ENCODE measurements at places on chromosomes 7 and 10. TPM values are rescaled to one million over a fixed set of nuclear protein-coding genes. Genes with fewer than 3 reads are reported as not detected.

Gene NKX2-3
- not detected for total RNA-seq

Gene COBL
- total RNA-seq: 27.9 TPM

Gene ASIC3
- 3.7 TPM for total RNA-seq

Gene RASA4B
- 22.6 TPM for total RNA-seq

Gene GALNT17
- 6.6 TPM for total RNA-seq

Gene SPDYE18
- 1.5 TPM for total RNA-seq

DNA sequence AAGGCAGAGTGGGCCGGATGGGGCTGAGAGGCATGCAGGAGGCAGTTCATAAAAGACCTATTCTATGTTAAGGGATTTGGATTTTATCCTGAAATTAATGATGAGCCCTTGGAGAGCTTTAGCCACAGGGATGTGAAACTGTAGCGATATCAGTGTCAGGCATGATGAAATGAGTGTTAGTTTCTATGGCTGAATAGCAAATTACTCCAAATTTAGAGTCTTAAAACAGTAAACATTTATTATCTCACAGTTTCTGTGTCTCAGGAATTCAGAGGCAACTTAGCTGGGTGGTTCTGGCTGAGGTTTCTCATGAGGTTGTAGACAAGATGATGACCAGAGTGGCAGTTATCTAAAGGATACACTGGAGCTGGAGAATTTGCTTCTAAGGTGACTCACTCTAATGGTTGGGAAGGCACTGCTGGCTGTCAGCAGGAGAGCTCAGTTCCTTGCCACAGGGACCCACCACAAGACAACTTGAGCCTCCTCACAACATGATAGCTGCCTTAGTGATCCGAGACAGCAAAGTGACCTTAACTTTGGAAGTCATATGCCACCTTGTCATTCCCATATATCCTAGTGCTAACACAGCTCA is 36.7 kb upstream of the SFTPD start:
- DNase-seq: no peak
- H3K36me3 ChIP-seq: no peaks in the 10 kb centered on the region
- H3K27ac ChIP-seq: no peak overlapping the region
- H3K27me3 ChIP-seq: peaks cover 13% of the 10 kb centered on the region
- peaks cover 17% of the 10 kb centered on the region for H3K4me1 ChIP-seq

GRCh38 chr7:129187681-129188371 is 607 bp upstream of the SMO start:
- H3K4me1 ChIP-seq: peaks cover 16% of the 10 kb centered on the region
- peak overlapping the region; percentile 68 for H3K4me3 ChIP-seq
- no peak for DNase-seq
- H3K36me3 ChIP-seq: no peaks in the 10 kb centered on the region

GRCh38 chr7:116779931-116780330 is 82.5 kb upstream of the CAPZA2 start:
- peaks cover 9% of the 10 kb centered on the region for H3K36me3 ChIP-seq
- H3K27ac ChIP-seq: no peak overlapping the region
- H3K4me1 ChIP-seq: peaks cover 19% of the 10 kb centered on the region
- no peak for DNase-seq
- no peaks in the 10 kb centered on the region for H3K27me3 ChIP-seq
- H3K4me3 ChIP-seq: no peak overlapping the region

GRCh38 chr7:5397736-5398135 is 25.9 kb downstream of the TNRC18 start:
- H3K27me3 ChIP-seq: no peaks in the 10 kb centered on the region
- H3K27ac ChIP-seq: peak overlapping the region; percentile 90
- peaks cover 34% of the 10 kb centered on the region for H3K4me1 ChIP-seq
- peak overlapping the region; percentile 71 for H3K4me3 ChIP-seq
- no peak for DNase-seq

DNA sequence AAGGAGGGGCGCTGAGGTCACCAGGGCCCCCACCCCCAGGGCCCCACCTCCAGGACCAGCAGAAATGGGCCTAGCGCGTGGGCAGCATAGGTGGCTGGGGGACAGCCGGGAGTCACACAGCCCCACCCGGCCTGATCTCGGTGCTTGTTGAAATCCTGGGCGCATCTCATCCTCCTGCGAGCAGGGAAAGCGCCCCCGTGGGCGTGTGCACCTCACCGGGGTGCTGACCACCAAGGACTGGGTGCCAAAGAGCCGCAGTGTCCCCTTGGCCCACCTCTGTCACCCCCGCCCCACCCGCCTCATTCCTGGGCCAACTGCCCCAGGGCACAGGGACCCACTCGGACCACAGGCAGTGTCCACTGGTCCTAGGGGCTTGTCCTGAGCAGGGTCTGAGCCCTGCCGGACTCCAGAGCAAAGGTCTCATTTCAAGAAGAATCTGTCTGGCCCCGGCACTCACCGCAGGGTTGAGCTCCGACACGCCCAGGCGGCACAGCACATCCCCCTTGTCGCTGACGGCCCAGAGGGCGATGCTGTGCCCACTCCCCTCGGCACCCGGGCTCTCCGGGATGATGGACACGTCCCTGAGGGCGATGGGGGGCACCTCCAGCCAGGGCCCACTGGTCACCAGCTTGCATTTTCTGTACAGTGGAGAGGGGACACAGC is 11.4 kb downstream of the BHLHA15 start:
- H3K27ac ChIP-seq: no peak overlapping the region
- DNase-seq: peak; percentile 38
- H3K36me3 ChIP-seq: peaks cover 72% of the 10 kb centered on the region
- H3K4me1 ChIP-seq: no peaks in the 10 kb centered on the region
- no peak overlapping the region for H3K4me3 ChIP-seq

DNA sequence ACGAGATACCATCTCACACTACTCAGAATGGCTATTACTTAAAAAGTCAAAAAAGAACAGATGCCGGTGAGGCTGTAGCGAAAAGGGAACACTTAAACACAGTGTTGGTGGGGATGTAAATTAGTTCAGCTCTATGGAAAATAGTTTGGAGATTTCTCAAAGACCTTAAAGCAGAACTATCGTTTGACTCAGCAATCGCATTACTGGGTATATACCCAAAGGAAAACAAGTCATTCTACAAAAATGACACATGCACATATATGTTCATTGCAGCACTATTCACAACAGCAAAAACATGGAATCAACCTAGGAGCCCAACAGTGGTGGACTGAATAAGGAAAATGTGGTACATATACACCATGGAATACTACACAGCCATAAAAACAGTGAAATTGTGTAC is 56.9 kb downstream of the SAMD9 start:
- H3K4me3 ChIP-seq: no peak overlapping the region
- no peaks in the 10 kb centered on the region for H3K27me3 ChIP-seq
- H3K27ac ChIP-seq: no peak overlapping the region

DNA sequence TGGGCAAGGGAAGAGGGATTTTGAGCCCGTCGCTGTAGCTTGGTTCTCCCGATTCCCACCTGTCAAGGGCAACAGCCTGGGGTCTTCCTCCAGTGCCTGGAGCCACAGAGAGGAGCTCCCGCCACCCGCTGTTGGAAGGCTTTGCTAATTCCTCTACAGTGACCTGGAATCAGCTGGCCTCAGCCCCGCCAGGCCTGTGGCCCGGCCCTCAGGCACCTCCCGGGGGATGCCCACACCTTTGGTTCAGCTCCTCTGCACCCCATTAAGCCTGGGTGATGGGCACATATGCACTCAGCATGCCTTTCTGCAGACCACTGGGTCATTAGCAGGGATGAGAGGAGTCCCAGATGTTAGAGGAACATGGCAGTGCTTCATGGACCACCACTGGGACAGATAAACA is 121.4 kb upstream of the MKI67 start:
- H3K36me3 ChIP-seq: no peaks in the 10 kb centered on the region
- H3K27ac ChIP-seq: no peak overlapping the region
- H3K4me1 ChIP-seq: no peaks in the 10 kb centered on the region
- H3K4me3 ChIP-seq: no peak overlapping the region
- no peaks in the 10 kb centered on the region for H3K27me3 ChIP-seq
- DNase-seq: no peak

DNA sequence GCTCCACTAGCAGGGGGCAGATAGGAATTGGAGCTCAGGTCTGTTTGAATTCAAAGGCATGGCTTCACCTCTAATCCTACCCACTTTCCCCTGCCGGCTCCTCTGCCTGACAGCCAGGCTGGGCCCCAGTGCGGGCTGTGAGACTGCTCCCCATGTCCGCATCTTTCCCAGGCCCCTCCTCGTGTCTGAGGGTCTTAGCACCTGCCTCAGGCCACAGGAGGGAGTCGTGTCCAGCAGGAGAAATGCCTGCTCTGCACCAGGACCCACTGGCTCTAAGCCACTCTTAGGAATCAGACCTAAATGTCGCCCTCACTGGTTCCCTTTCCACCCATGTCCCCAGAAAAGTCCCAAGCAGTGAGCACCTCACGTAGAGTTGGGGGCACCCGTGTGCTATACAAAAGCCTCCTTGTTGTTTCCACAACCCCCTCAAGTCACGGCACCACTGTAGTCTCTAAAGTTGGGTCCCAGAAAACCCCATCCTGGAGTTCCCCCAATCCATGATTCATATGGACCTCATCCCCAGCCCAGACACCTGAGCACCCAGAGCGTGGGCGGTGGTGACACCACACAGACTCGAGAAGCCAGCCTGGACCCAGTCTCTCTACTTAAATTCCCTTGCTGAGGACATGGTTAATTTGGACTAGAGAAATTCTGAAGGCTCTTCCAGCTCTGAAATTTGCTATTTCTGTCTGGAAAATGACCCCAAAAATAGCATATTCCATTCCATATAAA is 466.4 kb upstream of the ZMIZ1 start:
- DNase-seq: no peak
- H3K4me1 ChIP-seq: no peaks in the 10 kb centered on the region
- H3K4me3 ChIP-seq: no peak overlapping the region

DNA sequence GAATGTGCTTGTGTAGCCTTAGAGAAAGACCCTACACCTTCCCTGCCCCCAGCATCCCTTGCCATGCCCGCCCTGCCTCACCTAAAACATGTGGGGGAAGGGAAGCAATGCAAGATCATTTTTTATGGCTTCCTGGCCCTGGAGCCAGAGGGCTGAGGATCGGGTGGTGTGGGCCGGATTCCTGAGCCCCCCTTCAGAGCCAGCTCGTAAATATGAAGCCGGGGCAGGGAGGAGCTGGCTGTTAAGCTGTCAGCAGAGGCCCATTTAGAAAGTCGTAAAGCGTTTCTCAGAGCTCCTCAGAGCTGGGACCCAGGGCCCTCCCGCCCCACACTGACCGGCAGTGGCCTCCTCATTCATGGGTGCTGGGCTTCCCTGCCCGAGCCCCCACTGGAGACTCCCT is 23.9 kb downstream of the UNC5B start:
- no peak overlapping the region for H3K4me3 ChIP-seq
- H3K4me1 ChIP-seq: peaks cover 77% of the 10 kb centered on the region
- H3K27ac ChIP-seq: peak overlapping the region; percentile 76
- H3K36me3 ChIP-seq: no peaks in the 10 kb centered on the region
- H3K27me3 ChIP-seq: no peaks in the 10 kb centered on the region
- no peak for DNase-seq

DNA sequence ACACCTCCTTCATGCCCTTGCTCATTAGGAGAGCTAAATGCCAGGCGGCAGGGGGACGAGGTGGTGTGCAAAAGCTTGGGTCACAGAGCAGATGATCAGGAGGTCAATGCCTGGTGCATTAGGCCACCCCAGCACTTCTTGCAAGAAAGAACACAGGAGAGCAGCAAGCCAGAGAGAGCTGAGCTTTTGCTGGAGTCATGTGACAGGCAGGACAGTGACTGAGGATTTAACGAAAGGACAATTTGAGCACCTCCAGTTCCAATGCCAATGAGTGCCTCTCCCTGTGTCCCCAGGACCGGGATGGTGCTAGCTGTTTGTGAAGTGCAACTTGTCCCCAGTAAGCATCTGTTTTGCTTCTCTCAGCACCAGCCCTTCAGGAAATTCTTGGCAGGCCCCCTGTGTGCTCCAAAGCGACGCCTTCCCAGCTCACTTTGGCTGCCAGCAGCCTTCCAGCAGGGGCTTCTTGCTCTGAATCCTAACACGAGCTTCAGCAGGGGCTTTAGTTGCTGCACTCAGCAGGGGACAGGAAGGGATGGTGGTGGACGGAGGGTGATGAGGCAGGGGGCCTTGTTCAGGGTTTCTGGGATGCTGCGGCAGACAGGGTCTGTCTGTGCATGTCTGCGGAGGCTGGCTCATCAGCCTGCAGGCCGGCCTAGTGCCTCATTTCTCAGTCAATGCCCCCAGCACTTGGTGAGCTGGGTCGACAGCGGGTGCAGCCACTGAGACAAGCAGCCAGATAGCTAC is 368.1 kb downstream of the RPS24 start:
- no peak overlapping the region for H3K4me3 ChIP-seq
- H3K4me1 ChIP-seq: peaks cover 9% of the 10 kb centered on the region
- no peak for DNase-seq

Measured in lower lobe of right lung (tissue), 2 donors.